ENCODE measurements at places on chromosomes 7 and 10.

DNA sequence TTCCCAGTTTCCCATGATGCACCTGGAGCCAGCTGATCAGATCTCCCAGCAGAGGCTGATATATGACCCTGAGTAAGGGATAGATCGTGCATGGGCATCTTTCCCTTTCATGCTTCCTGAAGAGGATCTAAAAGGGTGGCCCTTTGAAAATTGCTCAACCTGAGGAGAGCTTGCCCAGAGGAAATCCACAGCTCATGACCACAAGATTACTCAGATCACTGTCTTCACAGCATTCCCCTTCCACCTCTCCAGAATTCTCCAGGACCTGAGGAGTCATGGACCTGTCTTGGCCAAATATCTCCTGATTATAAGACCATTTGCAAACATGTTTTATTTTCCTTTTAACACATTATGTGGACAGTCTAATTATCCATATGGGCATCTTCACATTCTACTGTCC lies 328.1 kb downstream of the LHFPL3 start:
- DNase-seq: no peak

GRCh38 chr10:127410030-127410429 lies 139.1 kb upstream of the NPS start:
- DNase-seq: no peak

- no peak for DNase-seq
Observed at GRCh38 chr7:151684408-151685175, 164.9 kb upstream of the RHEB start.

DNA sequence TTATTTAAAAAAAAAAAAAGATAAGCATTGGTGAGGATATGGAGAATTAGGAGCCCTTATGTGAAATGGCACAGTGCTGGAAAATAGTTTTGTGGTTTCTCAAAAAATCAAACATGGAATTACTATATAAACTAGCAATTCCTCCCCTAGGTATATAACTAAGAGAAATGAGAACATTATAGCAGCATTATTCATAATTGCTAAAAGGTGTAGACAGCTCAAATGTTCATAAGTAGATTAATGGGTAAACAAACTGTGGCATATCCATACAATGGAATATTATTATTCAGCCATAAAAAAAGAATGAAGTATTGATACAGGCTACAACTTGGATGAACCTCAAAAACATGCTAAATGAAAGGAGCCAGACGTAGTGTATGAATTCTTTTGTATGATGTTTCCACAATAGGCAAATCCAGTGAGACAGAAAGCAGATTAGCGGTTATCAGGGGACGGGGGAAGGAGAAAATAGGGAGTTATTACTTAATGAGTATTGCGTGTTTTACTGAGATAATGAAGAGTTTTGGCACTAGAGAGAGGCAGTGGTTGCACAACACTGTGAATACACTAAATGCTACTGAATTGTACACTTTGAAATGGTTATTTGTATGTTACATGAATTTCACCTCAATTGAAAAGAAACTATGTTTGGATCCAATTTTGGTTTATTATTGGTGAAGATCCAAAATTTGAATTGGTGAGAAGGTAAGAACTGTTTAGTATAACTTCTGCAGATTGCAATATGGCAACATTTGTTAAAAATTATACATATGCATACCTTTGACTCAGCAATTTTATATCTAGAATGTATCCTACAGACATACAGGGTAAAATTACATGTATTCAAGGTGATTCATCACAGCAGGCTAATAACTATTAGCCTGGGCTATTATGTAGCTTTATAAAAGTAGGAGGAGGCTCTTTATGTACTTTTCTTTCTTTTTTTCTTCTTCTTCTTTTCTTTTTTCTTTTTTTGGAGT lies 69.7 kb downstream of the VCL start:
- no peak for DNase-seq

DNA sequence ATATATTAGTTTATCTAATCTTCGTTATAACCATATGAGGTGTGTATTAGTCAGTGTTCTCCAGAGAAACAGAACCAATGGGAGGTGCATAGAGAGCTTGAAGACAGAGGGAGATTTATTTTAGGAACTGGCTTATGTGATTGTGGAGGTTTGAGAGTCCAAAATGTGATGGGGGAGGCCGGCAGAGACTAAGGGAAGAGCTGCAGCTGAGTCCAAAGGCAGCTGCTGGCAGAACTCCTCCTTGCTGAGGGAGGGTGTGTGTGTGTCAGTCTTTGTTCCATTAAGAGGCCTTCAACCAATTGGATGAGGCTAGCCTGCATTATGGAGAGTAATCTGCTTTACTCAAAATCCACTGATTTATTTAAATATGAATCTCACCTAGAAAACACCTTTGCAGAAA lies 165.1 kb downstream of the SH3PXD2A start:
- no peak for DNase-seq

- DNase-seq: no peak
Observed at GRCh38 chr7:41698726-41699125, 4.2 kb downstream of the INHBA start.

DNA sequence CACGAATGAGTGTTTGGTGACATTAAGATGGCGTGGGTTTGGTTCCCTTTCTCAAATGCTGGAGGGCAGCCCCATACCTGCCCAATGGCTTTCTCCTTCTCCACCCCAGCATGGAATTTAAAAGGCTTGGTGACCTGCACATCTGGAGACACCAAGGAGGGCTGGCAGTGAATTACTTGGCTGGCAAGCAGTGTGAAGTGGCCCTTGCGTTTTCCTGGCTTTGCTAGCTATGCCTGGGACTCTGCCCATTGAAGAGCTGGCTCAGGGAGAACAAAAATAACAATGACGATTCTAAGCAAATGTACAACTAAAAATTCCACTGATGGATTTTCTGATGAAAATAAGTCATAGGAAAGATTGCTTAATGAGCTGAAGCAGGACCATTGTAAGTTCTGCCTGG lies 203.7 kb downstream of the CYP26A1 start:
- DNase-seq: no peak

DNA sequence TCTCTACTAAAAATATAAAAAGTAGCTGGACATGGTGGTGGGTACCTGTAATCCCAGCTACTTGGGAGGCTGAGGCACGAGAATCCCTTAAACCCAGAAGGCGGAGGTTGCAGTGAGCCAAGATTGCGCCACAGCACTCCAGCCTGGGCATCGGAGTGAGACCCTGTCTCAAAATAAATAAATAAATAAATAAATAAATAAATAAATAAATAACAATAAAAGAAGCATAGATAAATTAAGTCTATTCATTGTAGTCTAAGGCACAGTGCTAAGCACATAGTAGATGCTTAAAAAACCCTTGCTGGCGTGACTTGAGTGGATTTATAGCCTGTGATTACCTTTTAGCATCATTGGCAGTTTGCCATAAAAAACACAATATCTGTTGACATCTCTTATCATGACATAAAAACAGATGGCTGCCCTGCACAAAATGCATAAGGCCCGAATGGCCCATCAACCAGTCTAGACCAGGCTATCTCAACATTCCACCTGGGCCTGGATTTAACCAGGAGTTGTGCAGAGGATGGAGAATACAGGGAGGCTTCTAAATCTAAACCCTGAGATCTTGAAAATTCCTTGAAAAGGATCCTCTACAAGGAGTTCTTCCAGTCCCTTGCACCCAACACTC lies 94.9 kb downstream of the PRLHR start:
- no peak for DNase-seq

DNA sequence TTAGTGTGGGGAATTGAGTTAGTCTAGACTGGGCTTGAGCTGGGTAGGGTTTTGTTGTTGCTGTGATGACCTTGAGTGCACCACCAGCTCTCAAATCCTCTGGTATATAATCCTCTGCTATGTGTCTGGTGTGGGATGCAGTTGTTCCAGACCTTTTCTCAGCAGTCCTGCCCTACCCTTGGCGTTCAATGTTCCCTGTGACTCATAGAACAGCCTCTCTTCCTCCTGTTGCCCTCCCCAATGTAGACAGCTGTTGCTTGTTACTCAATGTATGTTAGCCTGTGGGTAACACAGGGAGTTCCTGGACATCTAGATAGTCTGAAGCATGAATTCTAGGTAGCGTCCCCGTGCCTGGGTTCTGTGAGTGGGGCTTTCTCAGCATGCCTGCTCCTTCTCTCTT lies 19.8 kb downstream of the ACBD7 start:
- no peak for DNase-seq

GRCh38 chr7:114718861-114719260 lies 203.0 kb upstream of the MDFIC start:
- DNase-seq: no peak

DNA sequence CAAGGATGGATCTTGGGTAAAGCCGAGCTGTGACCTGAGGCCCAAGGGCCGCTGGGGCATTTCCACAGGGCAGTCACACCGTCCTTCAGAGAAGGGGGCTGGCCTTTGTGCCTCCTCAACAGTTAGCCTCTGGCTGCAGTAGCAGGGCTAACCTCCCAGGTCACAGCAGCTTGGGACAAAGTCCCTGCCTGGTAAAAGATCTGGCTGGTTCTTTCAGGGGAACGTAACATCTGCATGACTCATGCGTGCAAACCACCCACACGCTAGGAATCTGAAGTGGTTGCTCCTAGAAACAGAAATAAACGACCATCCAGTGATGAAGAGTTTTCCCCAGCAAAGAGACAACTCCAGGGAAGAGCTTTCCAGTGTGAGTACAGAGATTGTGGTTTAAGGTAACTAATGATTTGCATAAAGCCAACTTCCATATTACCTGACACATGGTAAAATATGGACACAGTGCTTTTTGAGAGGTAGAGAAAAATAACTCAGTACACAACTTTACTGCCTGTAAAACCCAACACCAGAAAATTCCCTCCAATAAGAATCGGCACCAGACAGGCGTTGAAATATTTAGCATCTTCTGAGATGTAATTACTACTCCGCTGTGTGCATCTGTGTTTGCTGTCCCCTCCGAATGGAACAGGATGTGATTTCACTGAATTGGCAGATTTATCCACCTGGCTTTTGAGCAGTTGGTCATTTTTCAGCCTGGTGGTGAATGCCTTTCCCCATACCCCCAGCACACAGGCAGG lies 84.9 kb upstream of the ADRB1 start:
- DNase-seq: peak; percentile 89

- DNase-seq: no peak
Observed at GRCh38 chr7:30660331-30661255, 21.7 kb downstream of the CRHR2 start.

- no peak for DNase-seq
Observed at GRCh38 chr7:134533288-134533771, 6.0 kb downstream of the AKR1B10 start.

DNA sequence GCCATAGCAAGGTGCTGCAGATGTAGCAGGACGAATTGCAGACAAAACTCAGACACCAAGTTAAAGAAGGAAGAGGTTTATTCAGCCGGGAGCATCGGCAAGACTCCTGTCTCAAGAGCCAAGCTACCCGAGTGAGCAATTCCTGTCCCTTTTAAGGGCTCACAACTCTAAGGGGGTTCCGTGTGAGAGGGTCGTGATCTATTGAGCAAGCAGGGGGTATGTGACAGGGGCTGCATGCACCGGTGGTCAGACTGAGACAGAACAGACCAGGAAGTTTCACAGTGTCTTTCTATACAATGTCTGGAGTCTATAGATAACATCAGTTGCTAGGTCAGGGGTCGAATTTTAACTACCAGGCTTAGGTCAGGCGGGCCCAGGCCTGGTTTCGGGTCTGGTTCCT lies 222.0 kb upstream of the C7orf33 start:
- no peak for DNase-seq

- DNase-seq: no peak
Observed at GRCh38 chr10:19204246-19204917, 155.8 kb downstream of the MALRD1 start.

DNA sequence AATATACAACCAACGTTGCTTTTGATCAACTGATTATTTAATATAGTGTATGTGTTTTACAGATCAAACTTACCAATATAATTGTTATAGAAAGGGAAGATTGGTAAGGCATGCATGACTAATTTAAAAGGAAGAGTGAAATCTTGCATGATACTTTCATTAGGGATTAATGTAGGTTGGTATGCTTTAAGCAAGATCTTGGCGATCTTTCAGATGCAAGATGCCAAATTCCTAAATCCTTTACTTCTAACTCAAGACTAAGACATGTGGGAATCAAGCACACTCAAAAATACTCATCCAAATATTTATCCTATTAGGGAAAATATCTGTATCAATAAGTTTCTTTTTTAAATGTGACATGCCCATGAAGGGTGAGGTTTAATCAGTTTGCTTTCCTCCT lies 321.4 kb upstream of the MEOX2 start:
- no peak for DNase-seq

- no peak for DNase-seq
Observed at GRCh38 chr7:2474813-2475677, 1.2 kb downstream of the GRIFIN start.

- no peak for DNase-seq
Observed at GRCh38 chr10:17143055-17143690, 13.6 kb upstream of the CUBN start.

GRCh38 chr10:5927306-5927705 lies 37.3 kb downstream of the FBH1 start:
- DNase-seq: no peak

DNA sequence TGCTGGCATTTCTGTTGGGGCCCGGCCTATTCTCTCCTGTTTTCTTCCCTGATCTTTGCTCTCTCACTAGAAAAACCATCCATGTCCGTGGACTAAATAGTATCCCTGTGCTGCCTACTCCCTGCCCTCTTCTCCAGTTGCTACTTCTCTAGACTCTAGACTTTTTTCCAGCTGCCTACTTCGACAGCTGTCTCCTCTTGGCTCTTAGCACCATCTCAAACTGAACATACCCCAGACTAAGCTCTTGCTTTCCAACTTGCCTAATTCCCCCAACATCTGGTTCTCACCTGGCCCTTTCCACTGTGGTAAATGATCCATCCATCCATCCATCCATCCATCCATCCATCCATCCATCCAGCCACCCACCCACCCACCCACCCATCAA lies 19.5 kb downstream of the ADCYAP1R1 start:
- no peak for DNase-seq

DNA sequence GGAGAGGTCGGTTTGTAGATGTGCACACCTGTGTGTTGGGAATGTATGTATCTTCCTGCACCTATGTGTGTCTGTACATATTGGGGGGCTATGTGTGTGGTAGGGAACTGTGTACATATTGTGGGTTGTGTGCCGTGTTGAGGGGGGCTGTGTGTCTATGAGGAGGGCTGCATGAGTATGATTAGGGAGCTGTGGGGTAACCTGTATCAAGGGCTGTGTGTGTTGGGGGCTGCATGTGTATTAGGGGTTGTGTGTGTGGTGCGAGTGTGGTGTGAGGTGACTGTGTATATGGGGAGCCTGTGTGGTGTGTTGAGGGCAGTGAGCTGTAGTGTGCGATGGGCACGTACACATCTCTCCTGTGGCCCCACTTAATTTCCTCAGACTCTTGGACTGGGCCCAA lies 22.2 kb upstream of the PAX2 start:
- DNase-seq: no peak

DNA sequence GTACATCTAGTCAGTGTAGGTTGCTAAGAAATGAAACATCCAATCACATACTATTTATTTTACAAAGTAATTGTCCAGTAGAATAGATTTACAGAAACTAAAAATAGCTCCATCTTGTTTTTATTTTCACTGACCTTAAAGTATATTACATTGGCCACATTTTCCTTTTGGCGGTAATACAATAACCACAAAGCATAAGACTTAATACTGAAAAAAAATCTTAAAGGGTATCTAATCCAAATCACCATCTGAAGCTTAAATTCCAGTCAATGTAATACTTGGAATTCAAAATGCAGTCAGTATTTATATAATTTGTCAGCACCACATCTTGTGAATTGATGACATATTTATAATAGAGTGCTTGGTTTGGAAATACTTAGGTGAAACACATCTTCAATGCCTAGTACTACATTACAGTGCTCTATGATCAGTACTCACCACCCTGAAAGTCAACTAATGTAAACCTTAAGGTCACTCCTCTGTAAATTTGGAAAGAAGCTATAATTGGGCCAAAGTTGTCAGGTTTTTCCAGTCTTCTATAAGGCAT lies 8.9 kb downstream of the ANKMY2 start:
- no peak for DNase-seq

Data from kidney epithelial cell (primary cell).